Mammary epithelial cell (primary cell): ENCODE measurements at places on chromosomes 12 and 14. TPM values are rescaled to one million over a fixed set of nuclear protein-coding genes. Genes with fewer than 3 reads are reported as not detected.

NEMP1 gene
- 21.1 and 31.0 TPM in 2 replicates for total RNA-seq

KRT6C gene
- total RNA-seq, result 8.7 and 16.6 TPM in 2 replicates

GPR84 gene
- 0.33 TPM in 1 of 2 replicates, not detected in the other for total RNA-seq

GLS2 gene
- 6.5 TPM for total RNA-seq

SPTB gene
- total RNA-seq, result 0.16 and 0.35 TPM in 2 replicates

TNS2 gene
- 2.4 and 4.2 TPM in 2 replicates for total RNA-seq

DTX3 gene
- 8.8 TPM for total RNA-seq

GYS2 gene
- not detected in 2 replicates for total RNA-seq

RPL10L gene
- total RNA-seq, result not detected in 2 replicates

ANO2 gene
- under 0.01 TPM for total RNA-seq
